Inflammatory macrophage (primary cell): ENCODE measurements at places on chromosomes 11 and 22.

DNA sequence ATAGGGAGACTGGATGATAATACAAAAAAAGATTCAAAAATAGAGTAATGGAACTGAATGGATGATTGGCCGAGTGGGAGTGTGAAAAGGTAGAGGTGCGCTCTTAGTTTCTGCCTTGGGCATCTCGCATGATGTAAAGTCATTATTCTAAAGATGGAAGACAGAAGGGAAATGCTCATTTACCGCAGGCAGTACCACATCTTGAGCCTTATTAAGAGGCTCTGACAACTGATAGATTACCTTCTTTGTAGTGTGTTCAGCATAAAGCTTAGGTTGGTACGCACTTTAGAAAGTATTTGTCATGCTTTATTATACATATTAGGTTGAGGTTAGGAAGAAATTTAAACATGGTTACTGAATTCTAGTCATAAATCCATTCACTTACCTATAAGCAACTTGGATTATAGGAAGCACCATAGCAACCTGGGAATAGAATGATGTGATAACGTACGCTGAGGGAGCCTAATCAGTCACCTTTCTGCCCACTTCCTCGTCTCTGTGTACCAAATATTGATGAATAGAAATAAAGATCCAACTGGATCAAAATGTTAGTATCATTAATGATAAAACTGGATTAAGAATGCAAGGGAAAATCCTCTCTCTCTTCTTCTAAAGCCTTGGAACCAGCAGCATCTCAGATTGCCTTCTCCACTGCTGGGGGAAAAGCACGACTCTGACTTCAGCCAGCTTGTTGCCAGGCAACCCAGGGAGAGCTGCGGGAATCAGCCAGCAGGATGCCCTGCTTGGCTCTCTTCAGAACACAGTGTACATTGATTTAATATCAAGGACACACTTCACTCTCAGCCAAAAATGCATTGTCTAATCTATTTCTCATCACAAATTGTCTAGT, 29.0 kb upstream of the VWA5A start:
- no peak for DNase-seq

GRCh38 chr11:43239791-43240190, 72.0 kb upstream of the API5 start:
- no peak for DNase-seq

DNA sequence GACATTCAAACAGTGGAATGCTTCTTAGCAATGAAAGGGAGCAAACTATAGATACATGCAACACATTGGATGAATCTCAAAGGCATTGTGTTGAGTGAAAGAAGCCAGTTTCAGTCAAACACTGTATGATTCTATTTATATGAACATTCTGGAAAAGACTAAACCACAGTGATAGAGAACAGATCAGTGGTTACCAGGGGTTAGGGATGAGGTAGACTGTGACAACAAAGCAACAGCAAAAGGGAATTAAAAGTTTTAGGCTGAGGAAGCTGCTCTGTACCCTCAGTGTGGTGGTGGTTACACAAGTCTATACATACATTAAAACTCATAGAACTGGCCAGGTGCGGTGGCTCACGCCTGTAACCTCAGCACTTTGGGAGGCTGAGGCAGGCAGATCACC, 23.0 kb downstream of the FDX1 start:
- no peak for DNase-seq

DNA sequence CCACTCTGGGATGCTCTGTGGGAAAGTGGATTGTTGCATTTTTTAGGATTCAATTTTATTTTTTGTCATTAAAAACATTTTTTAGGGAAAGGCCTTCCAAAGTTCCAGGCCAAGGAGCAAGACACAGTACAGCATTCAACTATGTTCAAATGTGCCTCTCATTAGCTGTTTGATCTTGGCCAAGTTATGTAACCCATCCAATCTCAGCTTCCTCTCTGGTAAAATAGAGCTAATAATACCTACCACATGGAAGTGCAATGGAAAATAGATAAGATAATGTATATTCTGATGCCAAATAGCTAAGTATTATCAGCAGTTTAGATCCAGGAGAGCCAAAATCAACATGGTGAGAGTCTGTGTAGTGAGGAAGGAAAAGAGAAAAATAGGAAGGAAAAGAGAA, 220.3 kb upstream of the SESN3 start:
- no peak for DNase-seq
